ENCODE measurements at places on chromosomes 4 and X. TPM values are rescaled to one million over a fixed set of nuclear protein-coding genes. Genes with fewer than 3 reads are reported as not detected.
A peak's percentile ranks its signal among the peaks of the same experiment; 100 is the strongest.

DNA sequence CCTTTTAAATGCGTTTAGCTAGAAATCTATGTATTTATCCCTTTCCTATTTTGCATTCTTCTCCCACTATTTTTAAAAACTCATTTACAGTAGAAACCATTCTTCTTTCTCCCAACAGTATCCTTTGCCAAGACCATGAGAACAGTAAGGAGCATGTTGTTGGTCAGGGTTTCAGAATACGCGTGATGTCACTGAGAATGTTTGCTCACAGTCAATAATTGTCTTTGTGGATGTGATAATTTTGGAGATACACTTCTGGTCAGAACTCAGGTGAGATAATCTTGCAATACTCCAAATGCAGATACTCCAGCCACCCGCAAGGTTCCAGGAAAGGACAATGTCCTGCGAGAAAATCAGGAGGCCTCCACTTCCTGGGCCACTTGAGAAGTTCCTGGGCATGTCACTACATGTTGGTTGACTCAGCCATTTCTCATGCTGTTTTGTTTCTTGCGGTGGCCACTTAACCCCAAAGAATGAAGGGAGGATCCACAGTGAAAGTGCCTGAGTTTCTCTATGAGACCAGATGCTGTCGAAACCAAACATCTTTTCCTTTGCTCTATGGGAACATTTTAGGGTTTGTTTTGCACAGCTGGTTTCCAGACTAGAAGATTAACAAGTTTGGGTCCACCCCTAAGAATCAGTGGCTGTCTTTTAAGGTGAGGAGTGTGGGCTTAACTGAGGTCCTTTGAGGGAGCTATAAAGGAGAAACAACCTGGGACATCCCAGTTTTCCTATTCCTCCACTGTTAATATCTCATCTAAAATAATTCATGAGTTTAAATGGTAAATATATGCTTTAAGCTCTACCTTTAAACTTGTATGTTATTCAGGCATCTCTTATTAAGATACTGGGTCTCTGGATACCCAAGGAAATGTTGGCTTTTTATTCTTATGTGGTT is 116.0 kb downstream of the SOWAHB start:
- DNase-seq: no peak

DNA sequence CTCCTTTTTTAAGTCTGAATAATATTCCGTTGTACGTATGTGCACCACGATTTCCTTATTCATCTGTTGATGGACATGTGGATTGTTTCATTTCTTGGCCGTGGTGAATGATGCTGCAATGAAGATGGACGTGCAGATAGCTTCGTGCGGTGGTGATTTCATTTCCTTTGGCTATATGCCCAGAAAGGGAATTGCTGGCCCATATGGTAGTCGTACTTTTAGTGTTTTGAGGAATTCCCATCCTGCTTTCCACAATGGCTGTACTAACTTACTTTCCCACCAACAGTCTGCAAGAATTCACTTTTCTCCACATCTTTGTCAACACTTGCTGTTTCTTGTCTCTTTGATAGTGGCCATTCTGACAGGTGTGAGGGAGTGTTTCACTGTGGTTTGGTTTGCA is 12.8 kb downstream of the ZFP42 start:
- DNase-seq: peak; percentile 60

- peak; percentile 72 for DNase-seq
Measured at GRCh38 chr4:102344954-102345794, at the start of gene SLC39A8. Gene SLC39A8 (minus strand): TSS chr4:102345482. CDS start chr4:102344662, 820 bp downstream.

DNA sequence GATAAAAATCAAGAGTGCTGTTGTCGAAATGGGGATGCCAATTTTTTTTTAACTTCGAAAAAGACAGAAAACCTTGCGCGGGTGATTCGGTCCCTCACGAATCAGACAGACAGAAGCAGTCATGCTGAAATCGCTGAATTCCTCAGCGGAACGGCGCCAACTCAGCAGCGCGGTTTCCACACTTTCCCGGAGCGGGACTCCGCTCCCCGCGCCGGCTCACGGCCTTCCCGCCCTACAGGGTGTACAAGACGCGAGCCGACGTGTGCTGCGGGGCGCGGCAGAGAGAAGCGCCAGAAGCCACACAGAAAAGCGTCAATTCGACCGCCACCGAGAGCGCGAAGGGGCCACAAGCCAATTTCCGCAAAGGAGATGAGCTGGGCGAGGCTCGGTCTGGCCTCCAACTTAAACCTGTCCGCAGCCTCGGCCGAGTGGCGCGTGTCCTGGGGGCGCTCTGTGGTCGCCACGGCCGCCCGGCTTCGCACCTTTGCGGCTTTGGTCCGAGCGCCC is 1.3 kb downstream of the NEXMIF start:
- DNase-seq: no peak

DNA sequence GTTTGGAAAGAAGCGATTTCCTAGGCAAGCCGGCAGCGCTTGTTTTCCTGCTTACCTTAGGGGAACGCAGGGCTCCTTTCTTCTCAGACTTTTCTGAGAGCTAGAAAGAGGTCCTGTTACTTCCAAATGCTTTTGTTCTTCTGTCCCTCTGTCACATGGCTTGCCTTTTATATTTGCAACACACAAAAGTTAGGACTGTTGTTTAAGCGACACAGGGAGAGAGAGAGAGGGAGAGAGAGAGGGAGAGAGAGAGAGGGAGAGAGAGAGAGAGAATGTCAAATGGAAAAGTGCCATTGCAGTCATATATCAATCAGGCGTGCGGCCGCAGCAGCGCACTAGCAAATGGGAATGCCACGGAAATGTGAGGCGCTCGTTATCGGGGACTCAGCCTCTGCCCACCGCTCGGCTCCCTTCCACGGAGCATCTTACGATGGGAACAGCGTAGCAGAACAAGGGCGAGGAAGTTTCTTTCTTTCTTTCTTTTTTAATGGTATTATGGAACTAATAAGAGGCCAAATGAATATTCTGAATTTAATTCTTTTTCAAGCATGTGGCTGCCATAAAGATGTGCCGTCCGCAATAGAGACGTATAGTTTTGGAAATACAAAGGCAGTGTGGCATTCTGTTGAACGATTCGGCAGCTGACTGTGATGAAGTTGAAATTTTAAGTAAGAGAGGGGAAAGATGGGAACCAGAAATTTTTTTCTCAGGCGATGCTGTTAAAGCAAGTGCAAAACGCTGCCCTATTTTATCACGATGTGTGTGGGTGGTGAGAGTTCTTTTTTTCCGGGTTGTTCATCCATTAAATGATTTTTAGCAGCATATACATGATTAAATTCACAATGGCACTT is at the start of gene NDP:
Gene NDP, minus strand, starts transcription at position 142 of the 851 bp plus-strand sequence. CDS start 14,745 bp downstream, outside the sequence.
- DNase-seq: no peak

GRCh38 chr4:51923343-51923742 is 80.4 kb downstream of the DCUN1D4 start:
- no peak for DNase-seq

DNA sequence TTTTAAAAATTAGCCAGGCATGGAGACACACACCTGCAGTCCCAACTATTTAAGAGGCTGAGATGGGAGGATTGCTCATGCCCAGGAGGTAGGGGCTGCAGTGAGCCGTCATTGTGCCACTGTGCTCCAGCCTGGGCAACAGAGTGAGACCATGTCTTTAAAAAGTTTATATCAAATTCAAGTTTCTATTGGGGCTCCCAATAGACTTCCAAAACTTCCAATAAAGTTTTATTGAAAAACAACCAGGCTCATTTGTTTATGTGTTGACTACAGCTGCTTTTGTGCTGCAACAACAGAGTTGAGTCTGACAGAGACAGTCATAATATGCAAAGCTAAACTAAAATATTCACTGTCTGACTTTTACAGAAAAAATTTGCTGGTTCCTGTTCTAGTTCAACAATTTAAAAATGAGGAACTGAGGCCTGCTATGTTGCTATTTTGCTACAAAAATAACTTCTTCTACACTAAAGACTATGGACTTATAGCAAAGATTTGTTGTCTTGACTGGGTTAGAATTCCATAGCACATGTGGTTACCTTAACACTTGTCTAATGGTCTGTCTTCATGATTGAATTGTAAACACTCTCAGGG is 63.3 kb upstream of the RELL1 start:
- no peak for DNase-seq

DNA sequence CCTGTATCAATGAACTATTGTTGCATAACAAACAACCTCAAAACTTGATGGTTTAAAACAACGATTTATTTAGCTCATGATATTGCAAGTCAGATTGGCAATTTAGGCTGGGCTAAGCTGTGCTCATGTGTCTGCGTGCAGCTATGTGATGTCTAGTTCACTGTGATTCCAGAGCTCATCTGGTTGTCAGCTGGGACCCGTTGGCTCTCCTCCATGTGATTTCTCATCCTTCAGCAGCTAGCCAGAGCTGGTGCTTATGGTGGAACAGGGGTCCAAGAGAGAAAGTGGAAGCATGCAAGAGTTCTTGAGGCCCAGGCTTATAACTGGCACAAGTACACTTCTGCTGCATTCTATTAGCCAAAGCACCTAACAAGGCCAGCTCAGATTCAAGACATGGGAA is 28.8 kb upstream of the TRPC3 start:
- no peak for DNase-seq

DNA sequence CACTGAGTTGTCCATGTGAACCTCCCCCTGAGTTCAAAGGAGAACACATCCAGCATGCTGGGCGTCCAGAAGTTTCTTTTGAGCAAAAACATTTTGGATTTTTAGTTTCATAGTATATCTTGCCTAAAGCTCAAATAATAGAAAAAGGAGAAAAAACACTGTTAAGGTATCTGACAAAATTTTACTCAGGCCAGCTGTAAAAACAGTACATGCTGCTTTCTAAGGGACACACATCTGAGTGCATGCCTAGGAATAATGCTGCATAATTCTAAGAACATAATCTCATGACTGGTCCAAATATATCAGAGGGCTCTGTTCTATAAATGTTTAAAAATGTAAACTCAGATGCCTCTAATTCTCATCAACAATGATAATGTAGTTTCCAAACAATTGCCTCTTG is 561.3 kb upstream of the INTU start:
- no peak for DNase-seq

GRCh38 chr4:149910177-149910576 is 94.5 kb upstream of the IQCM start:
- no peak for DNase-seq

DNA sequence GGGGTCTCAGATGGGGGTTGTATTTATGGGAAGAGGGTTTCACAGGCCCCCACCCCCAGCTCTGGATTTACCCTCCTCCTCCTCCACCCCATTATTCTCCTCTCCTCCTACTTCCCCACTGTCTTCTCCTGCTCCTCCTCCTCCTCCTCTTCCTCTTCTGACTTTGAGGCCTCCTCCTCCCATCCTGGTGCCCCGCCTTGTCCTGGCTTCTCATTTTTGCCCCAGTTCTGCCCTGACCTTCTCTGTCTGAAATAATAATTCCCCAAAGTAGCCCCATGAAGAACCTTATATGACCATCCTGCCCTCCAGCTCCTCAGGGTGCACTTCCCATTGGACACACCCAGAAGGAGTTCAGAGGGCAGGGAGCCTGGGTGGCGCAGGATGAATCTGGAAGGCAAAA is 351.4 kb upstream of the GATB start:
- DNase-seq: no peak

DNA sequence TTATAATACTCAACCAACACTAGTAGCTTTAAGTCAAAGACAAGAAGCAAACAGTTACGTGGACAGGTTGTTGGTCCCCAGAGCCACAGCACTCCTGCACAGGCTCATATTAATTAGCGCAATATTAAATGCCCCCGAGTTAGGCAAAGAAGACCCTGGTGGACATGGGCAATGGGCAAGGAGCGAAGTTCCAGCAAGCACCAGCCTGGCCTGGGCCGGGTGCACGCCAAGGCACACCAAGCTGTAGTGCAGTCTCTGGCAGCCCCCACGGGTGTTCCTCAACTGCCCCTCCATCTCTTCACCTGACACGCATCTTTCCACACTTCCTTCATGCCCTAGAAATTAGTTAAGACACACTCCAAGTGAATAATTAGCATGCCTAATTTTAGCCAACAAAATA is 20.1 kb downstream of the FAT1 start:
- no peak for DNase-seq

DNA sequence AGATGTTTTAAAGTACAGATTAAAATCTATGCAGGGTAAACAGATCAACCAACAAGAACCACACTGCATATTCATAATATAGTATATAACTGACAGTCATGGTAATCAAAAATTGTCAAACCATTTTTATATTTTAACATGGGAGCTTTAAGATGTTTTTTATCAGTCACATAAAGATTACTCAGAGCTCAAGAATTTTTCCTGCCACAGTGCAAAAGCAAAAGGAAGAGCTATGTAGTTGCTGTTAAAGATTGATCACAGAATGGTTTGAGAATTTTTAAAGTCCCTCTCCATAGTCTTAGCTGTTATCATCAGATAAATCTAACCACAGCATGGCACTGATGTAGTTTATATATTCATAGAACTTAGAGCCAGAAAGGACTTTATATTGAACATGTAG is 8.5 kb downstream of the RAB9B start:
- DNase-seq: no peak

DNA sequence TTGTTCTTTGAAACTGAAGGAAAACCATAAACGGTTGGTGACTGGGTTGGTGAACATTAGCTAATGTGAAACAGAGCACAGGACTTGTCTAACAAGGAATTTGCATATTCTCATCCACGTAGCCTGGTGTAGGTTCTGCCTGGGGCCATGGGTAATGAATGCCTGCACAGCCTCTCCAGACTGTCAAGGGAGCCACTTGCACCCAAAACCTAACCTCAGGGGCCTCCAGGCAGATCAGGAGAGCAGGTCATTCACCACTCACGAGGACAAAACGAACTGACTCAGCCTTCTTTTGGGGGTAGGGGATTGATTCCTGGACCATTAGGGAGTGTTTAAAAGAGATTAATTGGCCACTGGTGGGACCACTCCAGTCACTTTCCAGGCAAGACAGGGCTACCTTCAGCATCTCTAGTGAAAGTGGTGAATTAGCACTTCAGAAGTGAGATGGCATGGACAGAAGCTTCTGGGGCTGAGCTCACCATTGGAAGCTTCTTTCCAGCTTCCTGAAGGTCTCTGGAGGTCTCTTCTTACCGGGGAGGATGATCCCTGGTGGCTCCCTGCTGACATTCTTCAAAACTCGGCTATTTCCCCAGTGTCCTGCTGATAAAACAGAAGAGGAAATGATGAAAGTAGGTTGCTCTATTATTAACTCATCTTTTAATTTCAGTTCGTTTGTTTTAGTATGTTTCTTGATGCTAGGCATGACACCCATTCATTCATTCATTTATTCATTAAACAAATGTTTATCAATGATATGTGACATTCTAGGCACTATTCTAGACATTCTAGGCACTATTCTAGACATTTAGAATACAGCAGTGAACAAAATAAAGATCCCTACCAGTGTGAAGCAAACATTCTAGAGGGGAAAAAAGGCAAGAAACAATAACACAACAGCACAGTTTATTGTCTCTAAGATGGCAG is 104.5 kb upstream of the LNX1 start:
- no peak for DNase-seq

GRCh38 chr4:129394635-129395034 is 298.7 kb downstream of the C4orf33 start:
- no peak for DNase-seq

The RGN gene
- total RNA-seq: 0.33 TPM

The EDA2R gene
- total RNA-seq: not detected

The MAOA gene
- total RNA-seq: 5.0 TPM

The IL15 gene
- total RNA-seq: 4.2 TPM

The FREM3 gene
- total RNA-seq: not detected

The ABCD1 gene
- total RNA-seq: 40.0 TPM

The GAGE13 gene
- not detected for total RNA-seq

The MAGEA2 gene
- 18.7 TPM for total RNA-seq

The ADH1C gene
- total RNA-seq: 0.63 TPM

The RASSF6 gene
- total RNA-seq: 0.59 TPM

The NAP1L2 gene
- total RNA-seq: not detected

The TREX2 gene
- total RNA-seq: 2.0 TPM

The MGARP gene
- total RNA-seq: not detected

The DSPP gene
- not detected for total RNA-seq

The ETDB gene
- total RNA-seq: not detected

The VCX gene
- 1.5 TPM for total RNA-seq

The OTC gene
- total RNA-seq: not detected

Data from PC-9 (cell line).